Activated CD8-positive, alpha-beta memory T cell treated with anti-CD3 and anti-CD28 coated beads for 36 hours (primary cell): ENCODE measurements at places on chromosomes 7 and 10. TPM values are rescaled to one million over a fixed set of nuclear protein-coding genes. Genes with fewer than 3 reads are reported as not detected.

HMX2 gene
- not detected for total RNA-seq

ECHS1 gene
- 69.6 TPM for total RNA-seq

CPED1 gene
- 0.04 TPM for total RNA-seq

GPRIN2 gene
- total RNA-seq = not detected

HTR7 gene
- not detected for total RNA-seq

GPR141 gene
- total RNA-seq = not detected

TLX1 gene
- total RNA-seq = not detected

ECHDC3 gene
- 0.73 TPM for total RNA-seq

GFRA1 gene
- total RNA-seq = not detected

DRGX gene
- not detected for total RNA-seq

ADK gene
- 64.5 TPM for total RNA-seq

NME8 gene
- total RNA-seq = not detected

CALML5 gene
- not detected for total RNA-seq
